ENCODE measurements at places on chromosomes 2 and 18.
A peak's percentile ranks its signal among the peaks of the same experiment; 100 is the strongest.

DNA sequence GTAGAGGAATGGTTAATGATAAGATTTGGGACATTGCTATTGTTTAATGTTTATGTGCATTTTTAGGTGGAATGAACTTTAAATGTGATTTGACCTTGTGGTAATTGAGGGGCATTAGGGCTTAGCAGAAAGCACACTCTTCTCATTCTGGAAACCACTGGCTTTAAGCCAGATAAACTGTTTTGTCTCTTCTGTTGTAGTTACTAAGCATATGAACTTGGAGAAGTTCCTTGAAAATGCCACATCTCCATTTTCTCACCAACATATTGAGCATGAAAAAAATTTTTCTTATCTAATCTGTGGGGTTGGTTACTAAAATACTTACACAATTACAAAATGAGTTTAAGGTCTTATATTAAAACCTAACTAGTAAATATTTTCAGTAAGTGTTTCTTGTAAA, 70.8 kb upstream of the FSHR start:
- DNase-seq: no peak

GRCh38 chr2:150303281-150303680, 184.2 kb downstream of the RND3 start:
- DNase-seq: no peak

- no peak for DNase-seq
Measured at GRCh38 chr2:207475546-207475945, 54.2 kb upstream of the CREB1 start.

DNA sequence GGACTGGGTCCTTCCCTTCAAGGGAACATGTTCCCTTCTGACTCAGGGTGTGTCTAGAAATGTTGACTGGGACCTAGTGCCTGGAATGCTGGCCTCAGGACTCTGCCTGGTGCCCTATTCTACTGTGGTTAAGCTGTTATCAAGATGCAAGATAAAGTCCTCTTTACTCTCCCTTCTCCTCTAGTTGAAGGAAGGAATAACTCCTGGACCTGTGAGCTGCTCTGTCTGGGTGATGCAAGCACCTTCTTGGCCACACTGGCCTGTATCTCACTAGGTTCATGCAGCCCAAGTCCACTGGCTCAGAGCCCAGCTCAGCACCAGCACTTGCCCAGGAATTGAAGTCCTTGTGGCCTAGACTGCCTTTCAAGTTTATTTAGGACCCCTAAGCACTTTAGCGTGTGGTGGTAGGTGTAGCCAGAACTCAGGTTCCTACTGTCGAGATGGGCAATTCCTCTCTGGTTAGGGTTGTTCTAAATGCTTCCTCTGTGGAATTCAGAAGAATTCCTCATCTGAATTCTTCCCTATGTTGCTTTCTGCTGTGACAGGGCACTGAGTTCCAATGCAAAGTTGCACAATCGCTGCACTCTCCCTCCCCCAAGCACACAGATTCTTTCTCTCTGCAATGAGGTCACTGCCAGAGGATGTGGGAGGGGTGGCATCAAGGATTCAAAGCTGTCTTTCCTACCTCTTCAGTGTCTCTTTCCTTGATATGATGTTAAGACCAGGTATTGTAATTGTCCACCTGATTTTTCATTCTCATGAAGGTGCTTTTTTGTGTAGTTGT, 54.7 kb downstream of the VWC2L start:
- DNase-seq: no peak

DNA sequence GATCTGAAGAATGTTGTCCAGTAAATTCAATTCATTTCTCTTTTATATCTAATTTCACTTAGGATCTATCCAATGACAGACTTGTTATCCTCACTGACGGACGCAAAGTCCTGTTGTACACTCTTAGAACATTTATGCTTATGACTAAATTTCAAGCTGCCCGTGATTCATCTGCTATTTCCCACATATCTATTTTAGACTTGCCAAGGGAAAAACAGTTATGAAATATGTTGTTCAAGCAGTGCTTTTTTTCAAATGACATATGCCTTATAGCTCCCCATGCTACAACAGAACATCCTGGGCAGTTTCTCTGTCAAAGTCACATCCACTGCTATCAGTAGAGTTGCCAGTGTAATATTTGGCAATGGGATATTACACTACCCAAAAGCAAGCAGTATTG, 94.2 kb upstream of the CBLN2 start:
- DNase-seq: no peak

- DNase-seq: peak; percentile 50
Measured at GRCh38 chr2:71157124-71157793, 26.8 kb downstream of the MPHOSPH10 start.

GRCh38 chr2:235921508-235922191, 246.5 kb downstream of the GBX2 start:
- no peak for DNase-seq

GRCh38 chr2:55609193-55609794, 8.1 kb downstream of the PPP4R3B start:
- no peak for DNase-seq

GRCh38 chr2:10332402-10333246, 29.9 kb downstream of the HPCAL1 start:
- DNase-seq: no peak

GRCh38 chr2:236968101-236968879, 117.4 kb upstream of the COPS8 start:
- peak; percentile 9 for DNase-seq

DNA sequence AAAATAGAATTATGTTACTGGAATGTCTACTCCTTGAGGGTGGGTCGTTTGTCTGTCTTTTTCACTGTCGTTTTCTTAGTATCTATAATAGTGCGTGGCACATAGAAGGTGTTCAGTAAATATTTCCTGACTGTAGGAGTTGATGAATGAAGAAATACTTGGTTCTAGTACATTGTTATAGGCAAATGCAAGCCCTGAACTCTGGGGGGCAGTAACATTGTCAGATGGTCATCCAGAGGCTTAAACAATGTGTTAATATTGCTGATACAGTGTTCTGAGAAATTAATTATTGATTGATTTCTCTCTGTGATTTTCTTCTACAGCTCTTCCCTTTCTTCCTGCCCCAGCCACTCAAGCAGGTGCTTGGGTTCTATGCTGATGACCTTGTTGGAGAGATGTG, 24.4 kb upstream of the THOC1 start:
- DNase-seq: no peak

DNA sequence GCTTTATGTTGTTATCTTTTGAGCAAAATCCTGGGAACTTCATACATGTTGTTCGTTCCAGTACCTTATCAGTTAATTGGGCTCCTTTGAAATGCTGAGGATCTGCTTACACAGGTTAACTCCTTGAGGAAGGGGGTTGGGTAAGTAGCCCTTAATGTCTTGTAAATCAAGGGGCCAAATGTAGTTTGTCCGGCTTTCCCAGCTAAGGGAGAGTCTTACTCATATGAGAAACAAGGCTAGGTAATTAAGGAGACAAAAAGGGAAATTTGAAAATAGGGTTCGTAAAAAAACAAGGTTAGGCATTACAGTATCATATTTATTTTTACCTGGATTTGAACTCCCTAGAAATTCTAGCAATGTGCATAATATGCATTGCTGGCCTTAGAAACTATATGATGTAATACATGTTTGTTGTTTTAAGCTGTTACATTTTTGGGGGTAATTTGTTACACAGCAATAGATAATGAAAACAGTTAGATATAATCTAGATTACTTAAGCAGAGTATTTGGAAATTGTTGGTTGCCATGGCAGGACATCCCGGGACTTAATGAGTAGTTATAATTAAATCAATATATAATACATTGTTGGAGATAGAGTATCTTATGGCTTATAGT, 30.9 kb upstream of the RNF149 start:
- DNase-seq: no peak

DNA sequence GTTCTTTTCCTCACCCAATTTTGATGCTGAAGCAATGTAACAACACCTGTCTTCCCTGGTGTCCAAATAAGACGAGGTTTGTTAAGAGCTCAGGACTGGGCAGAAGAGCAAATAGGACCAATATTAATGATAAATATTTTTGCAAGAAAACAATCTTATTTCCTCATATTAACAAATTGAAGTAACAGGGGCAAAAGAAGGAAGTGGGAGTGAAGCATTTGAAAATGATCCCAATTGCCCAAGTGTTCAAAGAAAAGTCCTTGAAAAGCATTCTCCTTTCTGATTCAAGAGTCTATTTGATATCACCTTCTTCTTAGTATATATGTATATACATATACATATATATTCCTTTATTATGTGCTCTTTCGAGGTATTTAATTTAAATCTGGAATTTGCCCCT, 418.8 kb downstream of the ARHGAP15 start:
- no peak for DNase-seq

- no peak for DNase-seq
Measured at GRCh38 chr2:66084948-66085590, 349.9 kb upstream of the MEIS1 start.

Data from activated T-cell treated with anti-CD3 and anti-CD28 coated beads for 1 hour (primary cell).